Osteocyte (in vitro differentiated cells): ENCODE measurements at places on chromosomes 12 and 14.

DNA sequence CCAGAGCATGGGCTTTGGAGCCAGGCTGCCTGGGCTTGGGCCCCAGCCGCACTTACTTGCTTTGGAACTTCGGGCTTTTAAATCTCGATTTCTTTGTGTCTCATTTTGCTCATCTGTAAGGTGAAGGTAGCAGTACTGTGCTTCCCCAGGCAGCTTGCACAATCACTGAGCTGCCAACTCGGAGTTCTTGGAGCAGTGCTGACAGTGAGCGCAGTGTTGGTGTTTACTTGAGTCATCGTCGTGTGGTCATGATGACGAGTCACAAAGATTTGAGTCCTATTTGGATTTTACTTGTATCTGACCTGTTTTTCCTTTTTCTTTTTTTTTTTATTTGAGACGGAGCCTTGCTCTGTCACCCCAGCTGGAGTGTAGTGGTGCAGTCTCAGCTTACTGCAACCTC is 31.3 kb upstream of the ATF1 start:
- no peak for DNase-seq

GRCh38 chr12:115079760-115080159 is 395.8 kb upstream of the TBX3 start:
- no peak for DNase-seq

GRCh38 chr14:103246070-103246469 is 88.0 kb upstream of the EIF5 start:
- no peak for DNase-seq

GRCh38 chr12:110501399-110501751 is 536 bp downstream of the VPS29 start:
- no peak for DNase-seq

GRCh38 chr14:83461521-83461920 is 1927.9 kb upstream of the SEL1L start:
- DNase-seq, result no peak

DNA sequence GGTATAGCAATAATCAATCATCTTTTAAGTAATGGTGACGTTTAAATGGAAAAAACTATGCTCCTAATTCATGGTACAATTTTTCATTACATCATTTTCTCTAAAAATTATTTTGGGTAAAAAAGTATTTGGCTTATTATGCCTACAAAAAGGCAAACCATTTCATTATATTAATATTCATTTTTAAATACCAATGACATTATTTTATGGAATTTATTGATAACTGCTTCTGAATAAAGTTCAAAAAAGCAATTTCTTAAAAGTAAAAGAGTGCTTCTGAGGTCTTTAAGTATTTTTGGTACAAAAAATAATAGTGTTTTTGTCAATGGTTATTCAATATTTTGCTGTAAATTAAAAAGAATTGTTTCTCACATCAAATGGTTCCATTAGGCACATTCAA is 12.2 kb downstream of the SLC38A2 start:
- no peak for DNase-seq
